HFF-Myc (cell line): ENCODE measurements at places on chromosomes 11 and 22.

DNA sequence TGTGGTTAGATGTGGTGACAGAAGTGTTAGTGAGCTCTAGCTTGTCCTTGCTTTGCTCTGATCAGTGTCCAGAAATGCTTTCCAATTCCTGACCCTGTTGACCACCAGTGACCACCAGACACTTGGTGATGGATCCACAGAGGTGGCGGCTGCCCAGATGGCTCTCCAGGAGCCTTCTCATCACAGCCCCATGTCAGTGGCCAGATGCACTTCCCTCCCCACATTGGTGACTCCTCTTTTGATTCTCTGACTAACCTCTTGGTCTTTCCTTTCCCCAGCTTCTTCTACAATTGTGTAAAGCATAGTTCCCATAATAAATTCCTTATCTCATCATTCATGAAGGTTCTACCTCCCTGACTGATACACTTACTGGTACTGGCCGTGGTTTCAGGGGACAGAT, 40.1 kb upstream of the CXCR5 start:
- DNase-seq = no peak

GRCh38 chr11:102317768-102318103, 452 bp downstream of the BIRC3 start:
- DNase-seq = no peak

DNA sequence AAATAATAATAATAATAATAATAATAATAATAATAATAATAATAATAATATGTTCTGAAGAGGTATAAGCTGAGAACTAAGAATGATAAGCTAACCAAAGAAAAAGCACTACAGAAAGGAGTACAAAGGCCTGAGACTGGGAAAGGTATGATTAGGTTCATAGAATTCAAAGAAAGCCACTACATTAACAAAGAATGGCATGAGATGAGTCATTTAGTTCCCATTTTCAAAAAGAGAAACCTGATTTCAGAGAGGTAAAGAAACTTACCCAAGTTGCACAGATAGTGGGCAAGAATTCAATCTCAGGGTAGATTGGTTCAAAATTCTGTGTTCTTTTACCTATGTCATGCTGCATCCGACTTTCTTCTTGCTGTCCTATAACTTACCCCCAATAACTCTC, 350.9 kb downstream of the TTC28 start:
- DNase-seq = no peak

DNA sequence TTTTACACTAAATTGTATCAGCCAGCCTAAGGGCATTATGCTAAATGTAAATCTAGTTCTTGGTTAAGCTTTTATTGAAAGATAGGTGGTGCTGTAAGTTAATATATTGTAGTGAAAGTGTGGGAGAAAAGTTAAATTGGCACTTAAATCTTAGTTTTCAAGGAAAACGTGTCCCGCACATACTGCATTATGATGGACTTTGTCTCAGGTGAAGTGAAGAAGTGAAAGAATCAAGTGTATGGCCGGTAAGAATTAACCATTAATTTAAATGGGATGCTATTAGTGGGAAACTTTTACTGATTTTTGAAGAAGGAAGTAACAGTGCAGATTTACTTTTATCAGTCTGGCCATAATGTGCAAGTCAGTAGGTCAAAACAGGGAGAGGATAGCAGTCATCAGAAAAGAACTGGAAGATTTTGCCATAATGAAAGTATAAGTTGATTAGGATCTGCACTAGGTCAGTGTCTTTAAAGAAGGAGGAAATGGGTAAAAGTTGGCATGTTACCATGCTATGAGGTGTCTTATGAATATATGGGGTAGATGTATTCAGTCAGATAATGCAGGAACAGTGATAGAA, 81.6 kb downstream of the PDHX start:
- no peak for DNase-seq

- no peak for DNase-seq
Measured at GRCh38 chr11:10314199-10315072, 9.6 kb downstream of the ADM start.

DNA sequence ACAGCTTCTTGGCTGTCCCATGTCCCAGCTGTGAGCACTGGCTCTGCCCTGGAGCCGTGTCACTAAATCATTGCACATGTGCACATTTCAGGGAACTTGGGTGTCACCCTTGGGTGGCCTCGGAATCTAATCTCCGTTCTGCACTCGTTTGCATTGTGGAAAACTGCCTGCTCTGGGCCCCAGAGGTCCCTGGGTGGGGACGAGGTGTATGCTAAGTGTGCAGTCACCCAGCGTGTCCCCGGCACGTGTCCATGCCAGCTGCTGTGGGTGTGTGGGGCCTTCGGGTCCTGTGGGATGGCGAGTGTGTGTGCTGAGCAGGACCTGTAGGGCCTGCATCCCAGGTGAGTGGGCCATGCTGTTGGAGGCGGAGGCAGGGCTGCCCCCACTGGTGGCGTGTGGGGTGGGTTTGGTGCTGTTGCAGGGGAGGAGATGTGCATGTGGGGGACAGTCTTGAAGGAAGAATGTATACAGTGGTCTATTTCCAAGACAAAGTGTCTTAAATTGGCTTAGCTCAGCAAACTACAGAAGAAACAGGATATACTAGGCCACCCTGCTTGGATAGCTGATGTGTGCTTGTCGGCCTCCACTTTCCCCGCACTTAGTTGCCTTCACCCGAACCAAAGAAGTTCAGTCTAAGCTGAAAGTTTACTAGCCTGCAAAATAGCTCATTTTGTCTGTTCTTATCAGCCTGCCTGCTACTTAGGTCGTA, 14.6 kb downstream of the TANGO2 start:
- no peak for DNase-seq

GRCh38 chr11:32435942-32436750, 807 bp upstream of the WT1 start:
- DNase-seq = no peak

DNA sequence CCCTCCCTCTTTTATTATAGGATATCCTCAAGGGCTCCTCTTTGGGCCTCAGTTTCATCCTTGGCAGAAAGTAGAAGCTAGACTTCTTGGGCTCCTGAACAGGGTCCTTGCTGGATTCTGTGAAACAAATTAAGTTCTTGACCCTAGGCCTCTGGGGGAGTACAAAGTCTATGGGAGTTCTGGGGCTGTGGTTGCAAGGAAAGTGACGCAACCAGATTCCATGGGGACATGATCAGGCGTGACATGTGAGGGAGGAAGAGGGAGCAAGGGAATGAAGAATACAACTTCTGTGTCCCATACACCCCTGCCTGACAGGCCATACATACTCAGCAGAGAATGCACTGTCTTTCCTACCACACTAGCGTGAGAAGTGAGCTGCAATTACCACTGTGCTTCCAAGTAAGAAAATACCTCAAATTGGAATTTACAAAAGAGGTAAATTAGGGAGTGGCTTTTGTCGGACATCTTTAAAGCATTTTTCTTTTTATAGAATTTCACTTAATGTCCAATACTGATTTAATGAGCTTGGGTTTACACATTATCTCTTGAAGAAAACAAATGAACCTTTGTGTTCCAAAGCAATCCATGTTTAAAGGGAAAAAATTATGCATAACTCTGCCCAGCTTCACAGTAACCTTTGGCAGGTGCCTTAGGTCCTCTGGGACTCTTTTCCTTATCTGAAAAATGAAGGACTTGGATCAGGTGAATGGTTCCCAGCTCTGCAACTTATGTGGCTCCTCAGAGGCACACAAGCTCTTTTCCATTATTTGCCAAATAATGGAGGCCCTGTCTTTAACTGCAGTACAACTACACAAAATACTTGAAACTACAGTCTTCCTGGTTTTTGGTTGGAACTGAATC, 38.9 kb downstream of the LIMK2 start:
- no peak for DNase-seq

DNA sequence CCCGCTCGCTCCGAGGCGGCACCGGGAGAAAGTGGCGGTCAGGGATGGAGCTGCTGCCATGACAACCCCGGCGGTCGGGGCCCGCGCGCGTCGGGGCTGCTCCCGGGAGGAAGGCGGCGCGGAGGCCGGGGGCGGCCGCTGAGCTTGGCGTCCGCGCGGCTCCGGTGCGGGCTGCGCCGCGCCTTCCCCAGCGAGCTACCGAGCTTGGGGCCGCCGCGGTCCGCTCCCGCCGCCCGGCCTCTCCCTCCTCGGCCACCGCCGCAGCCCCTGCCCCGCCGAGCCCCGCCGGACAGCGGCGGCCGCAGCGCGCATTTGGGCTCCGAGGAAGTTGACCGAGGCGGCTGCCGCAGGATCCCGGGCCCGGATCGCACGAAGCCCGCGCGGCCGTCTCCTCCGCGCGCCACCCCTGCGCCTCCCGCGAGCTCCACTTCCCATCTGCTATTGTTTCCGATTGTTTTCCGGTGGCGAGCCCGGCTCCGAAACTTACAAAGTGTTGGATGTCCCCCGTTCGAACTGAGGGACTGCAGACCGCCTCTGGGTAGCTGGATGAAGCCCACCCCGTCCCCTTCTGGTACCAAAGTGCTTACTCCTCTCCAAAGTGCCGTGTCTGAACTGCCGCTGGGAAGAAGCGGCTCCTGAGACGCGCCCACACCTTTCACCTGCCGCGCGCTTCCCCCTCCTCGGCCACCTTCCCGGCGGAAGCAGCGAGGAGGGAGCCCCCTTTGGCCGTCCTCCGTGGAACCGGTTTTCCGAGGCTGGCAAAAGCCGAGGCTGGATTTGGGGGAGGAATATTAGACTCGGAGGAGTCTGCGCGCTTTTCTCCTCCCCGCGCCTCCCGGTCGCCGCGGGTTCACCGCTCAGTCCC, 540.3 kb downstream of the NTM start:
- DNase-seq = no peak

DNA sequence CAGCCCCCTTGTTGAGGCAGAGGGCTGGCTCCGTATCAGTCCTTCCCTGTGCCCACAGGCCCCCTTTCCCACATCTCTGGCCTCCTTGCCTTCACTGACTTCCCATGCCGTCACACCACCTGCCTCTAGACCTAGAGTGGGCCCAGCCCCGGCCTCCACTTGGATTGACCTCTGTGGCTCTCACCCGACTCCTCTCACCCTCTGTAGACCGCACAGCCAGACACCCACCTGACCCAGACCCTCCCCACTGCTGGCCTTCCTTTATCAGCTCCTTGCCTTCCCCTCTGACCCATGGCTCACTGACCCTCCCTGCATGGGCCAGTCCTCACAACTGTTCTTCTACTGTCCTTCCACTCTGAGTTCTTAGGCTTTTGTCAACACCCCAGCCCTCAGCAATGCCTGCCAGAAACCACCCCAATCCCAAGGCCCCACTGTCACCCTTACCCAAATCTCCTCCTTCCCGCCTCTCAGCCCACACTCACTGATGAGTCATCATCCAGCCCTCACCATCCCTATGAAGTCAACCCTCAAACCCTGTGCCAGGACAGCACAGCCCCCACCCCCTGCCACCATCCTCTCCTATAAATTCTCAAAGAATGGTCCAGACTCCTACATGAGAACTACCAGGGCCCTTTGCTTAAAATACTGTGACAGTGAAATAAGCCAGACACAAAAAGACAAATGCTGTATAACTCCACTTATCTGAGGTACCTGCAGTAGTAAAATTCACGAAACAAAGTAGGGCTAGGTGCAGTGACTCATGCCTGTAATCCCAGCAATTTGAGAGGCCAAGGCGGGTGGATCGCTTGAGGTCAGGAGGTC, 53.4 kb downstream of the SCGB1A1 start:
- DNase-seq = no peak

GRCh38 chr11:367956-368413, 1.3 kb upstream of the B4GALNT4 start:
- no peak for DNase-seq

GRCh38 chr11:126105022-126105747, 42.5 kb upstream of the CDON start:
- no peak for DNase-seq

DNA sequence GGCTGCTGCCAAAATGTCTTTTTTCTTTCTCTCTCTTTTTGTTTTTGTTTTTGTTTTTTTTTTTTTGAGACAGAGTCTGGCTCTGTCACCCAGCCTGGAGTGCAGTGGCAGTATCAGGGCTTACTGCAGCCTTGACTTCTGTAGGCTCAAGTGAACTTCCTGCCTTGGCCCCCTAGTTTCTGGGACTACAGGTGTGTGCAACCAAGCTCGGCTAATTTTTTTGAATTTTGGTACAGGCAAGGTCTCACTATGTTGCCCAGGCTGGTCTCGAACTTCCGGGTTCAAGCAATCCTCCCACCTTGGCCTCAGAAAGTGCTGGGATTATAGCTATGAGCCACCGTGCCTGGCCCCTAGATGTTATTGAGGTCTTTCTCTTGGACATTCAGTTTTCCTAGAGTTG, 2.2 kb upstream of the DDX10 start:
- DNase-seq = no peak

DNA sequence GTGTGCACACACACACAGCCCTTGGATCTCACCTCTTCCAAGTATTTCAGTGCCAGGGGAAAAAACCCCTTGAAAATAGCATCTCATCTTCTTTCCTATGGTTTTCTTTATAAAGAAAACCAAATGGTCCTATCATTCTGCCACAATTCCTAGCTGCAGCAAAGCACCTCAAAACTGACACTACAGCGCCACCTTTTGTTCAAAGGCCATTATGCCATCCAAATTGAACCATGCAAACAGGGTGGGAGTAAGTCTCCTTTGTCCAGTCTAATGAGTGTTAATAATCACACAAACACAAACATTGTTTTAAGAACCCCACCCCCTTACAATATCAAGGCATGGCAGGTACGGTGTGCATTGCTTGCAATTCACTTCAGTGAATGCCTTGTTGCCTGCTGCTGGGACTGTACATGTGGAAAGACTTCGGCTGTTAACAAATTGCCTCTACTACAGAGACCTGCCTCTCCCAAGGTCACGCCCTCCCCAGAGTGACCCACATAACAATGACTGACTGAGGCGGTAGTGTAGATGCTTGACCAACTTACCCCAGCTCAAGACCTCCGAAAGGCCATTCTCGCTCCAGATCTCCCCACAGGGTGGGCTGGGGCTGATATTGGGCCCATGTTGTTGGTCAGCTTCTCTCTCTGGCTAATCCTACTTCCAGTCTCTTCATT, 31.7 kb downstream of the FAM181B start:
- DNase-seq = peak; percentile 33

DNA sequence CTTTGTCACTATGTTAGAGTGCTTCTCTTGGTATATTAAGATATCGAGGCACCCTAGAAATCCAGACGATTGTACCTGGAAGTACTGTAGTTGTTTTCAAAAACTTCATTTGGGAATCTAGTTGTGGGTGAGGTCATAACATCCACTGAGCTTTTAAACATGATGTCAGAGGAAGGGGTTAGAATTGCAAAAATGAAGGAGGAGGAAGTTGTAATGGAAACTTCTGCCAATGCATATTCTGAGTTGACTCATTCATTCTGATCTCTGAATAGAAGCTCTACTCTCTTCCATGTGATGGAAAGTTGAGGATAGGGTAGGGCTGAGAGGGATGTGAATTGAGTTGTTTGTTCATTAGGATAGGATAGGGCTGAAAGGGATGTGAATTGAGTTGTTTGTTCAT, 7.7 kb downstream of the CD44 start:
- DNase-seq = no peak

- DNase-seq = no peak
Measured at GRCh38 chr11:72812967-72813739, 1.1 kb upstream of the ATG16L2 start.

GRCh38 chr22:32123657-32124056, 35.4 kb downstream of the C22orf42 start:
- no peak for DNase-seq

- DNase-seq = no peak
Measured at GRCh38 chr22:31275576-31275975, 16.7 kb downstream of the PIK3IP1 start.

- no peak for DNase-seq
Measured at GRCh38 chr22:25070956-25071355, 118.4 kb downstream of the KIAA1671 start.

GRCh38 chr11:5277807-5278382, 8.2 kb upstream of the HBE1 start:
- no peak for DNase-seq
